ENCODE measurements at places on chromosomes 2 and 18.

- no peak for DNase-seq
These were observed 49.4 kb downstream of the LONRF2 start for GRCh38 chr2:100272841-100273329.

GRCh38 chr2:113112441-113112840, 15.0 kb upstream of the IL1RN start:
- DNase-seq, result no peak

- DNase-seq, result no peak
These were observed 14.9 kb upstream of the ITPRID2 start for GRCh38 chr2:181876614-181877063.

- DNase-seq, result no peak
These were observed 13.9 kb downstream of the STAT1 start for GRCh38 chr2:190999949-191000665.

- DNase-seq, result no peak
These were observed 11.5 kb downstream of the SFTPB start for GRCh38 chr2:85656468-85656867.

- no peak for DNase-seq
These were observed 1112.7 kb upstream of the NRXN1 start for GRCh38 chr2:52144590-52144989.

- DNase-seq, result no peak
These were observed 4.7 kb upstream of the KRCC1 start for GRCh38 chr2:88059979-88060906.

DNA sequence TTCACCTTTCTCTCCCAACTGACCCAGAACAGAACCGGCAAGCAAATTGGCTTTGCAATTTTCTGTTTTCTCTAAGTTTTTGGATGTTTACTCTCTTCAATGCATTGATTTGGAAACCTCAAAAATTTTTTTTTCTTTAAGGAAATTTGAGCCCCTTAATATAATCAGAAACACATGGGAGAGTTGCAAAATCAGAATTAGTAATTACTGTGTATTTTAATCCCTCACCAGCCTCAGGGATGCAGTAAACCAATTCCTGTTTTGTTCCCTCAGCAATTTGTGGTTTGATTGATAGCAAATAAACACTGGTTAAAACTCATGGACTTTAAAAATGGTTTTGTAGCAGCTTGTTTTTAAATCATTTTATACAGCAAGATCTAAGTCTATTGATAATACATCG, 281.5 kb downstream of the NEDD4L start:
- no peak for DNase-seq

GRCh38 chr2:3483227-3483985, 35.9 kb downstream of the ADI1 start:
- no peak for DNase-seq

DNA sequence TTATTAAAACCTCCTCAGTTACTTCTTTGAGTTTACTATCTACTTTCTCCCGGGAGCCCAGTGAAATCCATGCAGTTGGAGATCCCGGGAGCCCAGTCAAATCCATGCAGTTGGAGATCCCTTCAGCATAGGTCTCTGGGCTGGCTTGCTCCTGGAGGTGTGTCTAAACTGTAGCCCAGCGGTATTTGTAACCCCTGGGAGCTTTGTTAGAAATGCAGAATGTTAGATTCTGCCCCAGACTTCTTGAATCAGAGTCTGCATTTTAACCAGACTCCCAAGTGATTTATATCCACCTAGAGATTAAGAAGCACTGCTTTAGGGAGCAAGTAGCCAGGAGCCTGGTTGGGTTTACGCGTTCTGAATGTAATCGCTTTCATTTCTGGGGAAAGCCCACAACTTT, 54.5 kb downstream of the ARHGAP28 start:
- no peak for DNase-seq

GRCh38 chr2:86078774-86079545, 26.7 kb downstream of the POLR1A start:
- DNase-seq, result no peak
